ENCODE measurements at places on chromosomes 13 and 19.

- DNase-seq, result no peak
These were observed 149.0 kb upstream of the ZNF536 start for GRCh38 chr19:30222992-30223865.

DNA sequence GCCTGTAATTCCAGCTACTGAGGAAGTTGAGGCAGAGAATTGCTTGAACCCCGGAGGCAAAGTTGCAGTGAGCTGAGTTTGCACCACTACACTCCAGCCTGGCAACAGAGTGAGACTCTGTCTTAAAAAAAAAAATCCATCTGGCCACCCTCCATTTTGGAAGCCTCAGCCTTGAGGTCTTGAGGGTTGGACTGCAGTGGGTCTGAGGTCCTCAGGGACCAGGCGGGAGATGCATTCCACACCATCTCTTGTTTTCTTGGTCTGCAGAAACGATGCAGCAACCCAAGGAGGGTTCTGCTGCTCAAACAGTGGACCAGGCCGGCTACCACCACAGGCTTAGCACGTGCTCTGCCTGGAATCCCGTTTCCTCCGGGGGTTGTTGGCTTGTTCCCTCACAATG lies 299.3 kb downstream of the FGF9 start:
- DNase-seq, result no peak

DNA sequence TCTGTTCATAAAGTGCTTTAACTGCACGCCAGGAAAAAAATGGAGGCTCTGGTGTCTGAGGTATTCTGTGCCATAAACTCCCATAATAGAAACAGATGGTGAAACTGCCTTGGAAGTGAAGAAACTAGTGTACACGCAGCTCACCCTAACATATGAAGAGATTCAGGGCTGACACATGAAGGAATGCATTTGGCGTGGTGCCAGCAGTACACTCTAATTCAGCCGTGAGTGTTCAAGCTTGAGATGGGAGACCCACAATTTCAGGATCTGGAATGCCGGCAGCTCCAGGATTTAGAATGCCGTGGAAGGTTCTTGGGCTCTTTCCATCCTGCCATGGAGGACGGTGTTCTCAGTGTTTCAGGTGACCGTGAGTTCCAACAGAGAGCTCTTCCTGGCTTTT lies 478.4 kb downstream of the TSHZ3 start:
- DNase-seq, result no peak

GRCh38 chr13:104008541-104009435 lies 942.6 kb upstream of the SLC10A2 start:
- no peak for DNase-seq

GRCh38 chr13:90594681-90595080 lies 752.8 kb upstream of the MIR17HG start:
- DNase-seq, result no peak

DNA sequence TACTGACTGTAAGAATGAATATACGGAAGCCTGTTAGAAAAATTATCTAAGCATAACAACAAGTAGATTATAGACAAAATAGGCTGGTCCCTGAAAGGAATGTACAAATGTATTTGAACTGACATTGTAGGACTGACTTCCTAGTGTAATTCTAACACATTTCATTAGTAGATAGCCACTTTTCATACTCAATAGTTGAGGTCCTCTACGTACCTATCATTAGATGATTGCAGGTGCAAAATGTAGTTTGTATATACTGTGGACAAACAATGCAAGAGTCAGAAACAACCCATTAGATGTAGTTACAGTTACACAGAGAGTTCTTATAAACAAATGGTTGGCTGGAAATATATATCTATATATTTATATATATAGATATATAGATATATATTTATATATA lies 402.3 kb upstream of the SLITRK6 start:
- no peak for DNase-seq

DNA sequence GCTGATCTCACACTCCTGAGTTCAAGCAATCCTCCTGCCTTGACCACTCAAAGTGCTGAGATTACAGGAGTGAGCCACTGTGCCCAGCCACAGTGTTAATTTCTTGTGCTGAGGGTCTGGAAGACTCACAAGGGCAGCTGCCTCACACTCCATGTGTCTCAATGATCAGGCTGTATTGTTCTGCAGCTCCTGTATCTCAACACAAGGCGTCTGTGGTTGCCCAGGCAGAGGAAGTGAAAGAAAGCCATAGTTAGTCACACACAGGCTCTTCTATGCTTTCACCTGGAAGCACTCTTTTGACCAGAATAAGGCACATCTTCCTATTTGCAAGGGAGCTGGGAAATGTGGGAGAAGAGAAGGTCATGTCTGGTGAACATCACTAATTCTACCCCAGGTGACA lies 107.3 kb upstream of the ZNF507 start:
- no peak for DNase-seq

All from anterior cingulate cortex (tissue), 58 donors.